ENCODE measurements at places on chromosomes 3 and 15. TPM values are rescaled to one million over a fixed set of nuclear protein-coding genes. Genes with fewer than 3 reads are reported as not detected.

The SLC35G2 gene
- 9.1 TPM for total RNA-seq

The CLDN18 gene
- total RNA-seq: not detected

DNA sequence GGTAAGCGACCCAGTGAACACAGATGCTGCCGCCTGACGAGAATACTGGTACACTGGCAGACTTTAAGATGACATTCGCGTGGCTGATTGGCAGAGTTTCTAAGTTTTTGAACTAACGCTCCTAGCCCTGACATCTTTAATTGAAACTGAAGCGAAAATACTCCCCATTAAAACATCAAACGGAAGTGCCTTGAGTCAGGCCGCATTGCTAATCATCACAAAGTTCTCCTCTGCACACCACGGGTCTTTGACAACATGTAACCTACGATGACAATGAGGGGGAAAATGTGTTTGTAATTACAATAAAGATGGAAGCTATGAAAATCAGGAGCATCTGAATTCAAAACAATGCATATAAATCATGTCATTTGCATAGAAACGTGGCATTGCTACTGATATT lies 44.5 kb downstream of the ATP13A4 start:
- no peak for DNase-seq

GRCh38 chr3:106115557-106115956 lies 246.7 kb upstream of the CBLB start:
- no peak for DNase-seq

The CLDN1 gene
- total RNA-seq: 2.7 TPM

The FETUB gene
- not detected for total RNA-seq

GRCh38 chr3:138740072-138740471 lies 94.7 kb downstream of the PIK3CB start:
- no peak for DNase-seq

The WDR5B gene
- total RNA-seq: 3.0 TPM

DNA sequence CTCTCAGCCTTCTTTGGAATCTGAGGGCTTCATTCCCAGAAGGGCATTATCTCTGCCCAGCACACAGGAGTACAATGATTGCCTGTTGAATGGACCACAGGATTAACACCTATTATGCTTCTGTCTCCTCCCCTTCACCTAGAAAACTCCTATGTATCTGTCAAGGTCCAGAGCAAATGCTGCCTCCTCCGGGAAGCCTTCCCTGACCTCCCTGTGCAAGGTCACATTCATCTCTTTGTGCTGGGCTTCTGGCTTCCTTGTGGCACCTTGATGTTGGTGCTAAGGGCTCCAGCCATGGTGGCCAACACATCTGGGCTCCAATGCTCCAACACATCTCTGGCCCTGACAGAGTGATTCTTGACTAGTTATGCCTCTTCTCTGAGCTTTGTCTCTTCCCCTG lies 49.9 kb upstream of the ATP2B2 start:
- DNase-seq: no peak

DNA sequence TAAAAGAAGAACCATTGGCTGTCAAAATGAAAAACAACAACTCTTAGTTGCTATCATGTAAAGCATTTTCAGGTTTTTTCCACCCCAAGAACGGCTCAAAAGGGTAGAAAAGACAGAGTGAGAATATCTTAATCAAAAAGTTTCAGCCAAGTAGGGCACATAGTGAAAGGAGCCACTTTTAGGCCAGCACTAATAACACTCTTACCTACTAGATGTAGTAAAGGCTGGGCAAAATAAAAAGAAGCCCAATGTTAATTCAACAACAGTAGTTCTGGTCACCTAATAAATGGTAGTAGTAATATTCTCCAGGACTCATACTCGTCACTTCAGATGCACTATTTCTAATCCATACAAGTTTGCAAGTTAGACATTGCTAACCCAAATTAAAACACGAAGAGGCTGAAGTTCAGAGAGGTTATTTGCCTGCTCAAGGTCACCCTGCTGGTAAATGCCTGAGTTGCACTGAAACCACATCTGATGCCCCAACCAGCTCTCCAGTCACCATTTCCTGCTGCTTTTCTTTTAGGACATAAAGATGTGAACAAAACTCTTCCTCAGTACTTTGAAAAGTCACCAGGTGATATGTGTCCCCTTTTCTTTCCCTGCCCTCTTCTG lies 7.5 kb downstream of the GOLIM4 start:
- DNase-seq: no peak

- DNase-seq: no peak
These were observed 253.7 kb downstream of the ULK4 start for GRCh38 chr3:41708176-41708575.

- DNase-seq: no peak
These were observed 24.6 kb upstream of the DMXL2 start for GRCh38 chr15:51647128-51647562.

The CALML4 gene
- 9.3 TPM for total RNA-seq

The P2RY13 gene
- 4.6 TPM for total RNA-seq

DNA sequence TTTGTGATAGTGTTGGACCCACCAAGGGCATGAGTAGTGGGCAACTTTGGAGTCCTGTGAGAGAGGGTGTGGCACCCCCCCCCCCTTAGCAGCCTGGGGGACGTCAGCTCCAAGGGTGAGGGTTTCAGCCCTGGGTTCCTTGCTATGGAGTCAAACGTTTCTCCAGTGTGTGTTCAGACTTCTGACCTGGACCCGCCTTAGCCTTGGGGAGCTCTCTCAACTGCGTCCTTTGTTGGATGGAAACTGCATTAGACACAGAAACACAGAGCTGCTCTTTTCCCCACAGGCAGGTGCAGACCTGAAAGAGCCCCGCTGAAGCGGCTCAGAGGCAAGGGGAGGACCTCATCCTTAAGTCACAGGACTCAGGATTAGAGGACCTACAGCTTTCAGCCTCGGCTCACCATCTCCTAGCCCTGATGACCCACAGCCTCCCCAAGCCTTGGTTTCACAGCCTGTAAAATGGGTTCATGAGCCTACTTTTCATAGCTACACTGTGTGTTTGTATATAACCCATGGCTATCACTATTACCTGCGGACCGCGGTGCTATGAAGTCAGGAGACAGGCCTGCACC lies 19.9 kb downstream of the ZNF710 start:
- no peak for DNase-seq

DNA sequence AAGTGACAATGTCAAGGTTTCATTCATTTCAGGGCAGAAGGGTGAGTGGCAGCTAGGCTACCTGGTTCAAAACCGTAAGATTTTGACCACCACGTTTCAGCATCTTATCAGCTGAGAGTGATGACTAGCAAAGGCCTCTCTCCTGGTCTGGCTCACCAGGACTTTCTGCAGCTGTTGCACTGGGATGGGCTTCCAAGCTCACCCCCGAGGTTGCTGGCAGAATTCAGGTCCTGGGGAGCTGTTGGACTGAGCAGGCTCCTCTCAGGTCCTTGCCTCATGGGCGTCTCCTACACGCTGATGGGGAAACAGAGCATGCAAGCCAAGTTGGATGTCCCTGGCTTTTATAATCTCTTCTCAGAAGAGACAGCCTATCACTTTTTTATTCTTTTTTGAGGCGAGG lies 88.8 kb upstream of the RNU6-1 start:
- no peak for DNase-seq

DNA sequence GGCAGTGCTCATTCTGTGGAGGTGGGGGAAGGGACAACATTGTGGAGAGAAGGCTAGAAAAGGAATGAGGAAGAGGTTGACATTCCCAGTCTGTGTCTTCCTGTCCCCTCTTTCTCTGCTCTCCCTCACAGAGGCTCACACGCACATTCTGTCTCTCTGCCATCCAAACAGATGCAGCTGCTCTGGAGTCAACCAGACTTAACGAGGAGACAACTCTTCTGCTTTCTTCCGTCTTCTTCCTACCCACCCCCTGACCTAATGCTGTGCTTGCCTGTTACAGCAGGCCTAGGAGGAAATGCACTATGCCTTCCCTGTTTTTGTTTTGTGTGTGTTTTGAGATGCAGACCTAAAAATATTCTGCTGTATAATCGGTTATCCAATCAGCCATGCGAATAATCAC lies 121.9 kb downstream of the CACNA1D start:
- no peak for DNase-seq

DNA sequence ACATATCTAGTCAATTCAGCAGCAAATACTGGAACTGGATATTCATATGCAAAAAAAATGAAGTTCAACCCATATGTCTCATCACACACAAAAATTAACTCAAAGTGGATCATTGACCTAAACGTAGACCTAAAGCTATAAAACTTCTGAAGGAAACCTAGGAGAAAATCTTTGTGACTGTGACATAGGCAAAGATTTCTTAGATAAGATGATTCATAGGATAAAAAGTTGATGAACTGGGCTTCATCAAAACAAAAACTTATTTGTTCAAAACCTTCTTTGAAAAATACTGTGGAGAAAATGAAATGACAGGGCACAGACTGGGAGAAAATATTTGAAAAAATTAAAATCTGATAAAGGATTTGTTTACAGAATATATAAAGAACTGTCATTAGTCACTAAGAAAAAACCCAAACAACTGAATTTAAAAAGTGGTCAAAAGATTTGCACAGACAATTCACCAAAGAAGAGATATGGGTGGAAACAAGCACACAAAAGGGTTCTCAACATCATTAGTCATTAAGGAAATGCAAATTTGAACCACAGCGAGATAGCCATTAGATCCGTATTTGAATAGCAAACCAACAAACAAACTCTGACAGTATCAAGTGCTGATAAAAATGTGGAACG lies 62.8 kb downstream of the ITGB5 start:
- no peak for DNase-seq

The DALRD3 gene
- 34.6 TPM for total RNA-seq

- DNase-seq: no peak
These were observed 273.2 kb upstream of the RGMA start for GRCh38 chr15:93362203-93362602.

- no peak for DNase-seq
These were observed 1114.3 kb downstream of the IGSF11 start for GRCh38 chr3:117920253-117920898.

DNA sequence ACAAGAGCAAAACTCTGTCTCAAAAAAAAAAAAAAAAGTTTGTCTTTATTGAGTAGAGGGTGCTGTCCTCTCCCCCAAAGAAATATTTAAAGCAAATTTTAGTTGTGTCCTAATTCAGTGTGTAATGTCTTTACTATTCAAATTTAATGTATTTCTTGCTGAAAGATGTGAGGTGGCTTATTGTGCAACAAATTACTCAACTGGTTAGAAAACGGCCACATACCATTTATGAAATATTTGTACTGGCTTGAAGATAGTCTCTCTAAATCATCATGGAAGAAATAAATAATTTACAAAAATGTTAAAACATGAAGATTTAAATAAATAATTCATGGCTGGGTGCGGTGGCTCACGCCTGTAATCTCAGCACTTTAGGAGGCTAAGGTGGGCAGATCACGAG lies 63.0 kb downstream of the SLTM start:
- no peak for DNase-seq

- no peak for DNase-seq
These were observed 14.2 kb downstream of the DUOX1 start for GRCh38 chr15:45143946-45144345.

GRCh38 chr15:88729581-88729980 lies 73.7 kb upstream of the ACAN start:
- no peak for DNase-seq

The MORF4L1 gene
- 390 TPM for total RNA-seq

The PHC3 gene
- total RNA-seq: 48.6 TPM

The XIRP1 gene
- 0.65 TPM for total RNA-seq

- DNase-seq: no peak
These were observed 255.6 kb downstream of the FOXP1 start for GRCh38 chr3:71327936-71328335.

The GP9 gene
- total RNA-seq: not detected

- DNase-seq: no peak
These were observed 66.7 kb upstream of the GCSAM start for GRCh38 chr3:112199622-112200316.

DNA sequence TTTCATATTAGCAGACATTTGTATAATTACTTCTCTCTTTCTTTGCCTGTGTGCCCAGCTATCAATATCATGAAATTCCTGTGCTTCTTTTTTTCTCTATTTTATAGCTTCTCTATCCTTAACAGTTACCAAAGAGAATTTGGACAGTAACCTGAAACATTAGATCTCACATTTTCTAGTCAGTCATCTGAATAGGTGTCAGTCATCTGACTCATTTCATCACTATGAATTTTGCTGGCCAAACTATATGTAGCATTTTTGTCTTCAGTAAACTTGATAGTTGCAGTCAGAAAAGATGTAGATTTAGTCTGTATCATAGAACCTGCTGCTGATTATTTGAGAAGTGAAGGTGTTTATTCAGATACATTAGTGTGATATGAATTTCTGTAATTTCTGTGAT lies 52.6 kb downstream of the HMG20A start:
- DNase-seq: no peak

DNA sequence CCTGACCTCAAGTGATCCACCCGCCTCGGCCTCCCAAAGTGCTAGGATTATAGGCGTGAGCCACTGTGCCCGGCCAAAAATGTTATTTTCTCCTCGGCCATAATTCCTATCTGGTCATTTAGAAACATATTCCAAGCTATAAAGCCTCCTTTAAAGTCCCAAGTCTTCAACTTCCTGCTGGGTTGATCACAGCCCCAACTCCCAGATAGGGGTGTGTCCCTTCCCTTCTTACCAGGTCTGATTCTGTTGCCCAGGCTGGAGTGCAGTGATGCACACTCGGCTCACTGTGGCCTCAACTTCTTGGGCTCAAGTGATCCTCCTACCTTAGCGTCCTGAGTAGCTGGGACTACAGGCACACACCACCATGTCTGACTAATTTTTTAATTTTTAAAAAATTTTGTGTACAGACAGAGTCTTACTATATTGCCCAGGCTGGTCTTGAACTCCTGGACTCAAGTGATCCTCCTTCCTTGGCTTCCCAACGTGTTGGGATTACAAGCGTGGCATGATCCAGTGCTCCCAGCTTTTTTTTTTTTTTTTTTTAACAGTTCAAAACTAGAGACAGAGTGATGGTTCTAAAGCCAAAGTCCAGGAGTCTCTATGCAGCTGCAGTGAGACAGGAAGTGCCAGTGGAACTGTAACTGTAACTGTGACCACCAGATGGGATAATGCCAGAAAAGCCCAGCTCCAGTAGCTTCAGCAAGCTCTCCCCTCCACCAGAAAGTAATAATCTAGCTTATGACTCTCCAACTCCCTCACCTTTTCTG lies 8.2 kb upstream of the PRKAR2A start:
- DNase-seq: no peak

GRCh38 chr3:14344351-14344750 lies 58.1 kb upstream of the SLC6A6 start:
- DNase-seq: no peak

DNA sequence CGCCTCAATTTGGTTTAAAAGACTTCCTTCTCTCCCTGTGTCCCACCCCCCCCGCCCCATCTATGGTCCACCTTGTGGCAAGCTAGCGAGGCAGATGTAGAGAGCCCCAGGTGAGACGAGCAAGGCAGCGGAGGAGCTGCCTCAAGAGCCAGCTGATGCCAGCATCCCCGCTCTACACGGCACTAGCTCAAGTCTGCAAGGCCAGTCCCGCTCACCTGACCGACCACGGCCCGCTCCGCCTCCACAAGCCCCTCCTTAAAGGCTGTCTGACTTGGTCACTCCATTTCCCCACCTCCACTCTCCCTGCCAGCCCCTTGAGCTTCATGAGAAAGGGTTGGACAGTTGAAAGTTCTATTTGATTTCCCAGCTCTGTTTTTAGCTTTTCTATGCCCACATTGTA lies 56.2 kb upstream of the IGF1R start:
- no peak for DNase-seq
